ENCODE measurements at places on chromosomes 12 and 14.

DNA sequence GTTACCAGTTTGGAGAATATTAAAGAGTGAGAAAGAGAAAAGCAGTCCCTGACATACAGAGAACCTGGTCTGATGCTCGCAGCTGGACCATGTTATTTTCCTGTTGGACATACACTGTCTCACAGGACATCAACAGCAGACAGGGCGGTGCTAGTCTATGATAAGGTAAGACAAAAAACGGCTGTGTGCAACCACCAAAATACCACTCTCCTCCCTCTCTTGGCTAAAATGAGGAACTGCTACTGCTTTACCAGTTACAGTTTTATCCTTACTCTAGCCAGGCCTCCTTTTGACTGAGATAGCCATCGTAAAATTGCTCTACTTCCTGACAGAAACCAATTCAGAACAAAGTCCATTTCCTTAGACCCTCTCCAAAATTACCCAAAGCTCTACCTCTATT is 47.0 kb upstream of the ERGIC2 start:
- DNase-seq = no peak

DNA sequence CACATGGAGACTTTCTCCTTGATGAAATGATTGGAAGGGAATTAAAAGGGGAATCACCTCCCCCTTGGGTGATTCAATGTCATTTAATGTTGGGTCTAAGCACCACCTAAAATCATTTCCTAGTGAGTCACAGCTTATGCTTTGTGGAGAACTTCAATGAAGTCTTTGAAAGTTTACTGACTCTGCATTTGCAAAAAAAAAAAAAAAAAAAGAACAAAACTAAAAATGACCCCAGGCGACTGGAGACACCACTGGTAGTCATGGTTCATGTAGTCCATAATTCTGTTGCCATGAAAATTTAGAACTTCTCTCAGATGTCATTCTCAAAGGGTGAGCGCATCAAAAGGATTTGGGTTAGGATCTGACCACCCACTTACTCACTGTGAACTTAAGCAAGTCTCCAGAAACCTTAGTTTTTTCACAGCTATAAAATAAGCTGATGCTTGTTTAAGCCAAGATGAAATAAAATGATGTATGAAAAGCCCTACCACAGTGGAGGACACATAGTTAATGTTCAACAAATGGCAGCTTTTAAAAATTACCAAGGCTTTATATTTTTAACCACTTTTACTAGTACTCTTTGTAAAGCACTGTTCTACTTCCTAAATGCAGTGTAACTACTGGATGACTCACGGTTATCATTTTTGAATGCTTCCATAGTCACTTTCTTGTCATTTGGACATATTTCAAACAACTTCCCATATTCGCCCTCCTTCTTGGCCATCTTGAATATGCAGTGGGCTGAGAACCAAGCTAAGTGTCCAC is 18.1 kb upstream of the KSR2 start:
- DNase-seq = no peak

DNA sequence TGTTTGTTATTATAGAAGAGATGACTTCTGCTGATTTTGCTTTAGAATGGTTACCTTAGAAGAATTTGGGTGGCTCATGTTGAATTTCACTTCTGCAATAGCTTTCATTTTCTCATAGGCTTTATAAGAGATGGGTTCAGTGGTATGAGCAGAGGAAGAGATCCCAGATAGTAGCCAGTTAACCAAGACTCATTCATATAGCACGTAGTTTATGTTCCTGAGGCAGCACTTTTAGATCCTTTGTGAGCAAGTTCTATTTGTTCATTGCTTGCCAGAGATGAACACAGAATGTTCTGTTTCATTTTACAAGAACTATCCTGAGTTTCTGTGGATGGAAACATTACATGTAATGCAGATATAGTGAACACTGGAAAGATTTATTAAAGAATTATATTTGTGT is 32.2 kb downstream of the RAB21 start:
- DNase-seq = no peak

DNA sequence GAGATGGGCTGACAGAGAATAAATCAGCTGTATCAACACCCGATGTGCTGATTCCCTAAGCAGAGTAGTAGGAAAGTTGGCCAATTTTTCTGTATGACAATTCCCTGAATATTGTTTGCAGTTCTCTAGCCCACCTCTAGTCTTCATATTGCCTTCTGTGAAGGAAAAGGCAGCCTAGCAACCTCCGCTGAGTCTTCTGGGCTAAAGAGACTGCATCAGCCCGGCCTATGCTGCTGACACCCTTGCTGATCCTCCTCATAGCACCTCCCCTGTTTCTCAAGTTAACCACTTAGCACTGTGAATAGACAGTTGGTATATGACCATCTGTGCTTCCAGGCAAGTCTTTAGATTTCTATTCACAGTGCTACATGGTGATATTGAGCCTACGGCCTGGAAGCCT is 161.1 kb upstream of the EGLN3 start:
- no peak for DNase-seq

- no peak for DNase-seq
These were observed 8.3 kb downstream of the C3AR1 start for GRCh38 chr12:8057839-8058238.

DNA sequence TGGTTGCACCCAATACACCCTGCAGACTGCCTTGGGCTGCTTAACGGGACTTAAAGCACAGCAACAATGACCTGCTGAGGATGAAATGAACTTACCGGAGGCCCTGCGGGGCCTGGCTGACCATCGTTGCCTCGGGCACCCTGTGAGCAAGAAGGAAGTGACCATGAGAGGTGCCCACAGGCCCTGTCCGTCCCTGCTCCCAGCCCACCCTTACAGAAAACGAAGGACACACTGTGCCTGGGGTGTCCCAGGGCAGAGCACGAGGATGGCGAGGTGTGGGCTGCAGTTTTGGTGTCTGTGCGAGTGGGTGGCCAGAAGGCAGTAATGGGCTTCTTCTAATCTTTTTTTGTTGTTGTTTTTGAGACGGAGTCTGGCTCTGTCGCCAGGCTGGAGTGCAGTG is 14.6 kb downstream of the COL2A1 start:
- DNase-seq = no peak

DNA sequence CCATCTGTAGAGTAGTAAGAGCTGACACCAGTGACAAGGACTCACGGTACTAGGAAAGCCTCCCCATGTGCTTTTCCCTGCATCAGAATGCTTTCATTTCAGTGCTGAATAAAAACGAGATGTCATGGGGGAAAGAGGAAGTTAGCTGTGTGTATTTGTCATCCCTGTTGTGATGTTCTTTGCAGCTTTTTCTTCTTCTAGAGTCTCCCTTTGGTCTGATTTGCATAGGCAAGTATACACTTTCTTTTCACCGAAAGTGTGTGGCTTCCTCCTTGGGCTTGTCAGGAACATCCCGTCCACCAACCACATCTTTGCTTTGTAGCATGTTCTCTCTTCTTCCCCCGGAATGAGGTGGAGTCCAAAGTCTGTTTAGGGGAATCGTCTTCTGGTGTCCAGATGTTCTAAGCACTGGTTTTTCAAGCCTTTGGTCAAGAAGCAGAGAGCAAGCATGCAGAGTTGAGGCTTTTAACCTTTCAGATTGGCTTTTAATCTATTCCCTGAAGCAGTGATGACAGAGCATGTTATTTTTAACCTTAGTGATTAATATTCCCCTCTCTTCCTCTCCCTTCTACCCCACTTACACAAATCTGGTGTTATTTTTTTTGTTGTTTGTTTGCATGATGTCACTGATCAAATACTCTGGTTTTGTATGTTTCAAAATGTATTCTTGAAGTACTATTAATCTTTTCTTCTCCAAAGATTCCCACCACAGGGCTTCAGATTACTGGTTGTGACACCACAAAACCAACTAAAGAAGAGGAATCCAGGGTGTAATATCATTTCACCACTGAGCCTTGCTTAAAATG is 163.4 kb downstream of the SAMD4A start:
- no peak for DNase-seq

- DNase-seq = peak; percentile 50
These were observed 69.7 kb downstream of the SVOP start for GRCh38 chr12:108950991-108951739.

GRCh38 chr14:104937161-104937560 is 12.5 kb downstream of the PLD4 start:
- no peak for DNase-seq

GRCh38 chr12:107441665-107442300 is 243.8 kb upstream of the PWP1 start:
- DNase-seq = no peak

GRCh38 chr14:70735043-70735442 is 74.3 kb downstream of the MAP3K9 start:
- DNase-seq = no peak

GRCh38 chr14:103118663-103119404 is 4.4 kb upstream of the TNFAIP2 start:
- DNase-seq = no peak

- no peak for DNase-seq
These were observed 146.6 kb downstream of the ASCL4 start for GRCh38 chr12:107921062-107921461.

DNA sequence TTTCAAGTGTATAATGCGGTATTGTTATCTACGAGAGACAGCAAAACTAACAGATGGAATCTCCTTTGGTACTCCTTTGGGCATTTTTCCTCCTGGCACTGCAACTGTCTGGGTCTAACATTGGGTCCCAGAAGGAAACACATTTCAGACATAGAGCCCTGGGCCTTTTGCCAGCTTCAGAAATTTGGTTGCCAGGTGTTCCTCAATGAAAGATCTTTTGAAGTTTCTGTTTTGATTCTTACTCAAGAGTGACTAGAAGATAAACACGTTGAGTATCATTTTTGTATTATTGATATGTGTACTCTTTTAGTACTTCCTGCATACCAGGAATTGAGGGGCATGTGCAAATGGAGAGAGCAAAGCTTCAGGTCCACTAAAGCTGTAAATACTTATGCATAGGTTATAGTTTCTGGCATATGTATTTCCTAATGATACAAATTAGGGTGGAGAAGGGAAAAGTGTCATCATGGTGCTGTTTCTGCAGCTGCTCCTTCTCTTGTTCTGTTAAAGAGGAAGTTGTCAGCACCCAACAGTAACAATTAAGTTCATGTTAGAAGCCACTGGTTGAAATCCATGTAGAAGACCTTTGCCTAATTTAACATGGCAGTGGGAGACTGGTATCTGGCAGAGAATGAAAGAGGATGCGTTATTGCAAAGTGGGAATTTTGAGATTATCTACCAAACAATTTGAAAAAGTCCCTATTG is 53.5 kb downstream of the SLC38A6 start:
- no peak for DNase-seq

GRCh38 chr14:32602699-32603098 is 273.6 kb downstream of the AKAP6 start:
- DNase-seq = no peak

GRCh38 chr14:92450351-92451070 is 63.1 kb upstream of the RIN3 start:
- no peak for DNase-seq

DNA sequence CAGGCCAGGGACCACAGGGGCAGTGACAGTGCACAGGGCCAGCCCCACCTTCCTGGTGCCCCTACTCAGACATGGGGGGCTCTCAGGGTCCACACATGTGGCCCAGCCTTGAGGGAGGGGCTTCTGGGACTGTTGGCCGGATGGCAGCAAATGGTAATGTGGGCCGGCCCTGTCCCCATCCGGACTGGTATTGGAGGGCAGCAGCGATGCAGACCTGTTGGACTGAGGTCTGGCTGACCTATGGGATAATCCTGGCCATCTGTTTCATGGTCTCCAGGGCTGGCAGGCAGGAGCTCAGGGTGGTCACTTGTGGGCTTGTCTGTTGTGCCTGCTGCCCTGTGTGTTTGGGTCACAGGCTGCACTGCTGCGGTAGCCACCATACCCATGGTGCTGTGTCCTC is 387.5 kb downstream of the TMEM121 start:
- DNase-seq = no peak

DNA sequence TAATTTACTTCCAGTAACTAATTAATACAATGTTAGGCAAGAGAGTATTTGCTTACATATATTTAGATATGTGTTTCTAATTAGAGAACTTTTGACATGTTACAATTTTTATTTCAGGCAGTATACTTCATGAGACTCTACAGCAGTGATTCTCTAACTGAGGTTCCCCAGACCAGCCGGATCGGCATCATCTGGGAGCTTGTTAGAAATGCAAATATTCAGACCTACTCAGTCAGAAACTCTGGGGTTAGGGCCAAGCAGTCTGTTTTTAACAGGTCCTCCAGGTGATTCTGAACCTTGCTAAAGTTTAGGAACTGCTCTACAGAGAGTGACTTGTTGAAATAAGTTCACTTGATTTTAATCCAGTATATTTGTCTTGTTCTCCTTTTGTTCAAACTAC is 46.5 kb downstream of the ARID2 start:
- DNase-seq = no peak

- DNase-seq = no peak
These were observed 71.7 kb downstream of the KCNC2 start for GRCh38 chr12:75137896-75138295.

DNA sequence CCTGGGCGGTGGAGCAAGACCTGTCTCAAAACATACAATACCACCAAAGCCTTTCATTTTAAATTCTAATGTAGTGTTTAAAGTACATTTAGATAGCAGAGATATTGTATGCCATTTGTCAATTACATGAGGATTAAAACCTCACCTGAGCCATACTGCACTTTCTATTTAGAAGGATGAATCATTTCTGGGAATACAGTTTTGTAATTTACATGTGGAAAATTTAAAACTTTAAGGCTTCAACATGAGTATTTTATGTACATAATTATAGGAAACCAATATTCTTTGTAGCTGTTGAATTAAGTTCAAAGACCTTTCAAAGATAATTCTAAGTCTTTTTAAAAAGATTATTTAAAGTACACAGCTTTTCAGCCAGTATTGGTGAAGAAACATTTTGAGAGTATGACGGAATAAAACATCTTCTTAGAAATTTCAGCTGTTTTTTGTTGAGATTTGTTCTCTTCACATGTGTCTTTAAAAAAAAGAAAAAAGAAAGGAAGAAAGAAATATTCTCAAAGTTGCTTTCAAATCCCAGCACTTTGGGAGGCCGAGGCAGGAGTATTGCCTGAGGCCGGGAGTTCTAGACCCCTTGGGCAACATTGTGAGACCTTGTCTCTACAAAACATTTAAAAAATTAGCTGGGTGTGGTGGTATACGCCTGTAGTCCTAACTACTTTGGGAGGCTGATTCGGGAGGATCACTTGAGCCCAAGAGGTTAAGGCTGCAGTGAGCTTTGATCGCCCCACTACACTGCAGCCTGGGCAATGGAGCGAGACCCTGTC is 34.5 kb upstream of the CCT2 start:
- DNase-seq = no peak

DNA sequence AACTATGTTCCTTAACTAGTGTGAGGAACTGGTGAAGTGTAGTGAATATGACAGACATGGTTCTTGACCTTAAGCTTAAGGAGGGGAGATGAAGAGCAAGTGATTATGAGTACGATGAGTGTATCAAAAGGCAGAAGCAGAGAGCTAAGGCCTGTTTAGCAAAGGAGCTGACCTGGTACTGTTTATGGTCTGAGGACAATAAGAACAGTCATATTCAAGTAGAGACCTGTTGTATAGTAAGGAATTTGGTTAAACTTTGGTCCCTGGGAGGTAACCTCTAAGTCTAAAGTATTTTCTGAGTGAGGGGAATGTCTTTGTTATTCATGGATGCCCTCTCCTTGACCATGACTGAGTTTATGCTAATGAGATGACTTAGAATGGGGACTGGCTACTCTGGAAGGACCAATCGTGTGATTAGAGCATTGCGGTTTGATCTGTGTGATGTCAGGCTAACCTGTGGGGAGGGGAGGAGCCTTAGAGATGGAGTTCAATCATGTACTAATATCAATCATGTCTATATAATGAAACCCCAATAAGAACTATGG is 389.3 kb downstream of the BMP4 start:
- no peak for DNase-seq
